ENCODE measurements at places on chromosomes 3 and 15.
A peak's percentile ranks its signal among the peaks of the same experiment; 100 is the strongest.

- DNase-seq, result no peak
Measured at GRCh38 chr15:70220490-70221096, 122.9 kb upstream of the TLE3 start.

DNA sequence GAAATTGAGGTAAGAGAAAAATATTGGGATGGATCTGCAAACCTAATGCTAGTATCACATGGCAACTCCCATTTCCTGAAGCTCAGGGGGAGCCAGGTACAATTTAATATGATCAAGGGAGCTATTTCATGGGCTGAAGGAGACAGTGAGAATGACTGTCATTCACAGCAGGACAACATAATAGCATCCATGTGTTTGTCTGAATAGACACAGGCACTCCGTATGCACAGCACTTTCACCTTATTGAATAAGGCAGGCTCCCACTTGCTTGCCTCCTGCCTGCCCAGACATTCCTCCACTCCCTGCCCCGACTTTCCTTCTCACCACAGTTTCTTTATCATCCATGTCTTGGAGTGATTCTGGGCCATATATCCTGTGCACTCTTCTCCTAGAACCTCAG lies 156.6 kb upstream of the SLC24A5 start:
- no peak for DNase-seq

DNA sequence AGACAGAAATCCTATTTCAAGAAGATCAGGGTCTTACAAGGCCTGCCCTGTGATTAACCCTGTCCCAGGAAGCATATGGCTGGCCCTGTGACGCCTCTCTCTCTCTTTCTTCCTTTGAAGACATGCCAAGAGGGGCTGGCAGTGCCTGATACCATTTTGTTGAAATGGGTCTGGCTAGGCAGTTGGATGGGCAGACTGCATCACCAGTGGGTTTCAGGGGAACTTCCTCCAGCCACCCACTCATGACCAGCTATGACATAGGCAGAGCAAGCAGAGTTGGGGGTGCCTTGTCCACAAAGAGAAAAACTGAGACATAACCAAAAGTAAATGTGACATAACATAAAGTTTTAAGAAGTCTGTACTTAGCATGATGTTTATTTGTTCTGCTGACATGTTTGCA lies 31.4 kb upstream of the MANF start:
- DNase-seq, result no peak

- no peak for DNase-seq
Measured at GRCh38 chr3:65999606-66000005, 39.1 kb downstream of the MAGI1 start.

DNA sequence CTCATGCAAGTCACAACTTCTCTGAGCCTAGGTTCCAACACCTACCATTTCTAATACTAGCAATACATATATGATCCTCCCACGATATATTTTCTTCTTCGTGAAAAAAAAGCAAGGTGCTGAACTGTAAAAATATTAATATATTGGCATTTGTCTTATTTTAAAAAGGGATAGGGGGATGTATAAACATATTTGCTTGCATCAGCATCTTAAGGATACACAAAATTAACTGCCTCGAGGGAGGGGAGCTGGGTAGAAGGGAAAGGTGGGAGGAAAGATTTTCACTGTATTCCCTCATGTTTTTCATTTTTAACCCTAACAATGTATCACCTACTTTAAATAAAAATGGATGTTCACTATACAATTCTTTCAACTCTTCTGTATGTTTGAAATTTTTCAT lies 1.3 kb downstream of the HACD2 start:
- DNase-seq, result no peak

- DNase-seq, result no peak
Measured at GRCh38 chr3:50671331-50671730, 3.4 kb upstream of the DOCK3 start.

DNA sequence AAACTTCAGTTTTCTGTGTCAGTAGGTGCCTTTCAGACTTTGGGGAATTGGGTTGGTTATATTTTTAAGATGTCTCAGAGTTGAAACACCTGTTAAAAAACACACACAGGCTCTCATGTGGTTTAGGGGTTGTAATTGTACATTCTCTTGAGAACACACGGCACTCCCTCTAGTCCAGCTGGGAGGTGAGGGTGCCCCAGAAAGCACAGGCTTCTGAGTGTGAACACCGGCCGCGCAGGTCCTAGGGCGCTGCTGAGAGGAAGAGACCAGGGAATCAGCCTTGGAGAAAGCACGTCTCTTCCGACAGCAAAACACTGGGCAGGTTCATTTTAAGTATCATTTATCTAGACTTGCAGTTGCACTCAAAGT lies 68.0 kb upstream of the RPL35A start:
- no peak for DNase-seq

- peak; percentile 11 for DNase-seq
Measured at GRCh38 chr3:111541911-111542483, at the start of gene CD96. Gene CD96, plus strand, starts transcription at chr3:111542197. Its CDS starts 52 bp downstream, at chr3:111542249.

- DNase-seq, result no peak
Measured at GRCh38 chr3:100046986-100047385, 67.3 kb downstream of the FILIP1L start.

GRCh38 chr3:139297588-139298311 lies 46.1 kb upstream of the MRPS22 start:
- DNase-seq, result no peak

- DNase-seq, result no peak
Measured at GRCh38 chr15:99092554-99093172, 12.2 kb upstream of the SYNM start.

DNA sequence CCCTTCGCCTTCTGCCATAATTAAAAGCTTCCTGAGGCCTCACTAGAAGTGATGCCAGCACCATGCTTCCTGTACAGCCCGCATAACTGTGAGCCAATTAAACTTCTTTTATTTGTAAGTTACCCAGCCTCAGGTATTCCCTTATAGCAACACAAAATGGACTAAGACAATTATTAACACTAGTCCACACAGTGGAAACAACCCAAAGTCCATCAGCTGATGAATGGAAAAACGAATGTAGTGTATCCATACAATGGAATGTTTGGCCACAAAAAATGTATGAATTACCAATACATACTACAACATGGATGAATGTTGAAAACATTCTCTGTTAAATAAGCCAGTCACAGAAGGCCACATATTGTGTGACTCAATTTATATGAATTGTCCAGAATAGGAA lies 22.5 kb upstream of the CTXND1 start:
- no peak for DNase-seq

GRCh38 chr3:39124876-39125840 lies 17.7 kb downstream of the TTC21A start:
- DNase-seq, result no peak

- DNase-seq, result peak; percentile 80
Measured at GRCh38 chr15:67080900-67081431, 15.6 kb downstream of the SMAD3 start.

GRCh38 chr3:186193534-186194450 lies 84.9 kb upstream of the ETV5 start:
- peak; percentile 24 for DNase-seq

DNA sequence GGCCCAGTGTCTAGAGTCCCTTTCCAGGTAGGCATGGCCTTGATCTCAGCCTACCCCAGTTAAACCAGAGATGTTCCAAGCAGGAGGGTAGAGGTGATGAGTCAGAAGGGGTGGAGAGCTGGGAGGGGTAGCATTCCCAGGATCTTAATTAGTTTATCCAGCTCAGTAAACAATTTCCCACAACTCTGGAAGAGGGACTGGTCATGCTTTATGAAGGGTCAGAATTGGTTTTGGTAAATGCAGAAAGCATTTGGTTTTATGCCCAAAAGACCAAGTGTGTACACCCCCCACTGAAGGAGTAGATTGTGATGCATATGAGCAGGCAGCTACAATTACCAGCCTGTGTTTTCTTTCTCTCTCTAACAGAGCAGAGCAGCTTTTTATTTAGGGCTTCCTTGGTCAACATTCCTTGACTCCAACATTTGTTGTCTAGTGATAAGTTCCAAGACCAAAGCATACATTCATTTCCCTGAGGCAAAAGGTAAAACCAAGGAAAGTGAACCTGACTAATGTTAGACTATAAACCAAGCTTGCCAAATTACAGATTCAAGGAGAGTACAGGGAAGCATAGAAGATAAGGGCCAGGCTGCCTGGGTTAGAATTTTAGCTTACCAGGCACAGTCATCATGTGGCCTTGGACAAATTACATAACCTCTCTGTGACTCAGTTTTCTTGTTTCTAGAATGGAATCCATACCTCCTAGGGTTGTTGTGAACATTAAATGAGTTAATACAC lies 17.6 kb downstream of the EXOSC7 start:
- no peak for DNase-seq

DNA sequence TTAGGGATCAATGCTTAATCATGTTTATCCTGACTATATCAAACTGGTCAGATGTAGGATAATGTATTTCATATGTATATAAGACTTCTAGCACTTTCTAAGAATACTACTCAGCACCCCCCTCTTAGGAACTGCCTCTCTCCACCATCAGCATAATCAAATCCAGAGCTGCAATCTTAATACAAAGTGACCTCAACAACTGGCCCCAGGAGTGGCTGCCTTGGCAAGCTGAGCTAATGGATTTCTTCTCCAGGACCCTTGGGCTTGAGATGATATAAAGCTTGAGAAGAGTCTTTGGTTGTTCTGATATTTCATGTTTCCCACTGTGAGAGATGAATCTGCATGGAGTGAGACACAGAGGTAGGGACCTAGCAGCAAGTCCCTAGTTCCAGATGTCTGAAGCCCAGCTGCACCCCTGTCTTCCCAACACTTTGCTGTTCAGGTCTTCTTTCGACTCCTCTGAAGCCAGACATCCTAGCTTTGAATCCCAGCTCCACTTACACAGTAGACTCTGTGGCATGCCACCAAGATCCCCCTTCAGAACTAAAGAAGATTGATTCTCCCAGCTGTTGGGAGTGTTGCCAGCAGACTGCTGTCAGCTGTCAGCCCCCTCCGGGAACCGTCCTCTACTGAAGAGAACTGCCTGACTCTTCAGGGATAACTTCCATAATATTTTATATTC lies 309.3 kb upstream of the UBE2E2 start:
- DNase-seq, result no peak

DNA sequence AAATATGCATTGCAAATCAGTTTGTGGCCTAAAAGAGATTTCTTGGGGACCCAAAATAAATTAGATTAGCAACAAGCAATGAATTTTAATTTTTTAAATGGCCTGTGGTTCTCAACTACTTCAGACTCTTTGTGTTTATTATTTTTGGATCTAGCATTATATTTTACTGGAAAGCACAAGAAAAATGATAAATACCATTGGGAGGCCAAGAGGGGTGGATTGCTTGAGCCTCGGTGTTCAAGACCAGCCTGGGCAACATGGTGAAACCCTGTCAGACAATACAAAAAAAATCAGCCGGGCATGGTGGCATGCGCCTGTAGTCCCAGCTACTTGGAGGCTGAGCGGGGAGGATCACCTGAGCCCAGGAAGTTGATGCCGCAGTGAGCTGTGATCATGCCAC lies 13.6 kb downstream of the LACTB start:
- DNase-seq, result no peak

DNA sequence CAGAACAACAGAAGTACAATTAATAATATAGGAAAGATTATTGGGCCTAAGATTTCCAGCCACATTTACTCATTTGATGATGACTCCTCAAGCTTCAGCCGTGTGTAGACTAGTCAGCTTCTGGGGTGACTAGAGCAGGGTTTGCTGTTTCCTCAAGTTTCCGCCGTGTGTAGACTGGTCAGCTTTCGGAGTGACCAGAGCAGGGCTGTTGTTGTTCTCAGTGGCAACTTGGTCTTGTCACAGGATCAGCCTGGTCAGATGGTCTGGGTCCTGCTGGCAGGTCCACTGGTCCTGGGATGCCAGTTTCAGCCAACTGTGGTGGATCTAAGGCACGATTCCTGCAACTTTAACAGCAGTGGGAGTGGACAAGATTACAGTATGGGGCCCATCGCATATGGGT lies 21.8 kb upstream of the NOX5 start:
- no peak for DNase-seq

- DNase-seq, result no peak
Measured at GRCh38 chr3:194061421-194062030, 74.4 kb upstream of the HES1 start.

DNA sequence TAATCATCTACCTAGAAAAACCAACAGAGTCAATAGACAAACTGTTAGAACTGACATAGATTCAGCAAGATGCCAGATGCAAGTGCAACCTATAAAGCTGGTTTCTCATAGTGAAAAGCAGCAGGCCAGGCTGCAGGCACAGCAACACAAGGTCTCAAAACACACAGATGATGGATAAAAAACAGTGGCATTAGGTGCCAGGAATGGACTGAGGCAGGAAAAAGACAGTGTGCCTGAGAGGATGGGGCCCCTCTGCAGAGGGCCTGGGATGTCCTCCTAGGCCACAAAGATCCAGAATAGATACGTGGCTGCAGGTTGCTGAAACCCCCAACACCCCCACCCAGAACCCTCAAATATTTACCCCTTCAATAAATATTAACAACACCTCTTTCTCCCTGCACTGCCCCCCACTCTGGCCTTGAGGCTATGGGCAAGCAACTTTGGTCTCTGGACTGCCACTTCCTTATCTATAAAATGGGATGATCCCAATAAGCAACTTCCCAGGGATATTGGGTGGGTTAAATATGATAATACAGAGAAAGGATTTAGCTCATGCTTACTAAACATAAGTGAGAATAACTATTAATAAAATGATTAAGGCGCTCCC lies 35.2 kb upstream of the FGD5 start:
- DNase-seq, result no peak

- DNase-seq, result peak; percentile 41
Measured at GRCh38 chr3:141411251-141411771, 43.0 kb downstream of the ZBTB38 start.

GRCh38 chr3:122415104-122415744 lies 638 bp downstream of the WDR5B start:
- peak; percentile 69 for DNase-seq

GRCh38 chr15:22786868-22787698 lies 639 bp downstream of the NIPA1 start:
- DNase-seq, result no peak

GRCh38 chr3:42694366-42694765 lies 8.2 kb downstream of the HHATL start:
- DNase-seq, result no peak

GRCh38 chr3:194306771-194307640 lies 44.1 kb downstream of the CPN2 start:
- DNase-seq, result peak; percentile 61

Measured in GM10248 (cell line).